GM18507 (cell line): ENCODE measurements at places on chromosomes 13 and 19.
A peak's percentile ranks its signal among the peaks of the same experiment; 100 is the strongest.

- DNase-seq, result no peak
Observed at GRCh38 chr19:12843999-12844732, 5.9 kb downstream of the MAST1 start.

DNA sequence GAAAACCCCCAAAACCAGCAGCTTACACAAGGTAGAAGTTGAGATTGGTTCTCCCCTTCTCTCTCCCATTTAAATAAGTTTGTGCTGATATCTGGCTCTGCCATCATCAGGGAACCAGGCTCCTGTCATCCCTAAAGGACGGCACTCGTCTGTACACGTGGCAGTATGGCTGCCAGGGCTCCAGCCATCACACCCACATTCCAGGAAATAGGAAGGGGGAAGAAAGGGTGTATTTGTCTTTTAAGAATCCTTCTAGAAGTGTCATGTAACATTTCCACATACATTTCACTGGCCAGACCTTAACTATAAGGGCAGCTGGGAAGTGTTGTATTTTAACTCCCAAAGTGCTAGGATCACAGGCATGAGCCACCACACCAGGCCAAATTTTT is 10.1 kb downstream of the SPC24 start:
- DNase-seq, result no peak

DNA sequence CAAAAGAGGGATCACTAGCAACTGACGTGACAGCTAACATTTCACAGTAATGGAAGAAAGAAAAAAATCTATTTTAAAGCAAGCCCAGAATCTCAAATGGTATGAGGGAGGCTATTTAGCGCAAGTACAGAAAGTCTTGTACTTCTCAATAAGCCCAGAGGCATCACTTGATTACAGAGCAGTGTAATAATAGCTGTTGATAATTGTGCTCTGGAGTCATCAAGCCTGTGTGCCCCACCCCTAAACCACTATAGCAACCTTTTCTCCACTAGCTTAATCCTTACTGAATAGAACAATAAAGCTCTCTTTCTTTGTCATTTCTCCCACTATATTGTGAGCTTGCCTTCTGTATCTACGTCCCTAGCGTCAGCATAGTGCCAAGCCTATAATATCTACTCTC is 56.6 kb downstream of the FREM2 start:
- no peak for DNase-seq

DNA sequence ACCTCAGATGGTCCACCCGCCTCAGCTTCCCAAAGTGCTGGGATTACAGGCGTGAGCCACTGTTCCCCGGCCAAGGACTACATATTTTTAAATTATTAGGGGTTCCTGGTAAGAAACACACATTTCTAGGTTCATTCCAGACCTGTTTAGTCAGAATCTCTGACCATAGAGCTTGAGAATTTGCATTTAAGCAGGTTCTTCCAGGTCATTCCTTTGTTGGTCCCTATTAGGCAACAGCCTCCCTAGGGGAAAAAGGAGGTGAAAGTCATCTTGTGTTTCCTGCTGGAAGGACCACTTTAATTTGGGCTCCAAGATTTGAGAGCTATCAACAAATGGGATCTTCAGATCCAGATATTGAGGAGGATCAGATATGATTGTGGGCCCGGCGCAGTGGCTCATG is 16.3 kb downstream of the S1PR2 start:
- DNase-seq, result no peak

GRCh38 chr13:69194130-69194529 is 913.5 kb upstream of the ATXN8OS start:
- no peak for DNase-seq

DNA sequence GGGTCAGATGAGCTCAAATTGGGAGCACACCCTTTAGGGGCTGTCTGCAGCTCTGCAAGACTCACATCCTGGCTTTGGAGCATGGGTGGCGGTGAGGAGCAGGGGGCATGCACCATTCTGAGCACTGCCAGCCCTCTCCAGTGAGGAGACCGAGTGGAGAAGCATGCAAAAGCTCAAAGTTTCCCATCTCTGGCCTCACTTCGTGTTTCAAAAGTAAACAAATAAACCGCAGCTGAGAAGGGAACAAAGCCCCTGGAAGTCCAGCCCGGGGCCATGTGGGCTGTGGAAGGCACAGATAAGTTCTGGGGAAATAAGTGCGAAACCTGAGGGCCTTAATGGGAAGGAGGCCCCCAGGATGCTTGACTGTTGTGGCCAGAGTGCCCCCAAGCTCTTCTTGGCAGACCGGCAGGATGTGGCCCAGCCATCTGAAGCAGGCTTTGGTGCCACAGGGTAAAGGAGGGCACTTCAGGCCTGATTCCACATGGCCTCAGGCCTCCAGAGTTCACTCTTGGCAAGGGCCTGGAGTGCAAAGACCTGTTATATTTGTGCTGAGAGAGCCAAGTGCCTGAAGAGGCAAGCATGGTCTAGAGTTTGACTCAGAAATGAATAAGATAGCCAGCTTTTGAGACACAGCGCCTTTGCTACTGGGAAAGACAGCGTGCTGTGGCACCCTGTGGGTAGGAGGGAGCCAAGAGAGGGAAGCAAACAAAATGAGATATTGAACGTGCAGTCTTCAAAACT is 1.2 kb downstream of the MEDAG start:
- DNase-seq, result no peak

GRCh38 chr19:54201980-54202379 is 1.3 kb downstream of the RPS9 start:
- no peak for DNase-seq

GRCh38 chr13:29887686-29888085 is 37.3 kb upstream of the UBL3 start:
- DNase-seq, result no peak

DNA sequence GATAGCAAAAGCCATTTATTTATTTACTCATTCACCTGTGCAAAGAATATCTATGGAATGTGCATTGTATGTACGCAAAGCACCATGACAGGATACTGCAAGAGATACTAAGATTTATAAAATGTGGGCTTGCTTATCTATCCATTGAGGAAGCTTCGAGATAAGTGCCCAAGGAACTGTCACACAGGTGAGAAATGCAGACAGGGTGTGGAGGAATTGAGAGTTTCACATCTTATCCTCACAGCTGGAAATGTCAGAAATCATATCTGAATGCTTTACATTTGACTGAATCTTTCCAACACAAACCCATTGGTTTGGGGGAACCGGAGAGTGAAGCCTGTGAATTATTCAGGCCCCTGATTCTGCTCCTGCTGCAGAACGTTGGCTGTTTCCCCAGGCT is 113.0 kb downstream of the SLC7A1 start:
- no peak for DNase-seq

- DNase-seq, result no peak
Observed at GRCh38 chr13:75554981-75555380, 5.4 kb downstream of the UCHL3 start.

DNA sequence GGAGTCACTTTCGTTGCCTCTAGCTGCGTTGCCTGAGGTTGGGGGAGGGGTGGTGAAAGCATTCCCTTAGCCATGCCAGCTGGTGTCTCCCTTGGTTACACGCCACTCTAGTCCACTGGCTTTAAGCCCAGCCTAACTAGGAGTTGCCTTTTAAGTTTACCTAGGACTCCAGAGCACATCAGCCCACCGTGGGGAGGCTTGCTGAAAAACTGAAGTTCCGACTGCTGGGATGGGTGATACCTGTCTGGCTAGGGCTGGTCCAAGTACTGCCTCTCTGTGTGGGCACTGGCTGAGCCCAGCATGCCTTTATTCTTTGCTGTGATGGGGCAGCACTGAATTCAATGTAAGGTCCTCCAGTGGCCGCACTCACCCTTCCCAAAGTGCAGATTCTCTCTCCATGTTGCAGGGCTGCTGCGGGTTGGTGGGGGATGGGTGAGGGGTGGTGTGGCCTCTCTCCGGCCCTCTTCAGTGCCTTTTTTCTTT is 11.8 kb upstream of the CEACAM1 start:
- no peak for DNase-seq

- DNase-seq, result no peak
Observed at GRCh38 chr19:38656171-38656981, 8.9 kb downstream of the ACTN4 start.

DNA sequence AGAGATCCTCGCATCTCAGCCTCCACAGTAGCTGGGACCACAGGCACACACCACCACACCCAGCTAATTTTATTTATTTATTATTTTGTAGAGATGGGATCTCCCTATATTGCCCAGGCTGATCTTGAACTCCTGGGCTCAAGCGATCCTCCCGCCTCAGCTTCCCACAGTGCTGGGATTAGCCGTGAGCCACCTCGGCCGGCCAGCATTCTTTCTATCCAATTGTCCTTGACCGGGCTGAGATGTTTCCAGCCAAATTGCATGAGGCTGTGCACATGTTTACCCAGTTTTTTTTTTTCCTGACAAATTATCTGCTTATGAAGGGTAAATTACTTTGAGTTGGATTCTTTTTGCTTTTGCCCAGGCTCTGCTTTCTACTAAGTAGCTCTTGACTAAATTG is 28.2 kb downstream of the UNC13A start:
- DNase-seq, result no peak

- no peak for DNase-seq
Observed at GRCh38 chr13:26605845-26606244, 48.4 kb downstream of the WASF3 start.

GRCh38 chr13:60118696-60119400 is 44.9 kb downstream of the DIAPH3 start:
- DNase-seq, result no peak

DNA sequence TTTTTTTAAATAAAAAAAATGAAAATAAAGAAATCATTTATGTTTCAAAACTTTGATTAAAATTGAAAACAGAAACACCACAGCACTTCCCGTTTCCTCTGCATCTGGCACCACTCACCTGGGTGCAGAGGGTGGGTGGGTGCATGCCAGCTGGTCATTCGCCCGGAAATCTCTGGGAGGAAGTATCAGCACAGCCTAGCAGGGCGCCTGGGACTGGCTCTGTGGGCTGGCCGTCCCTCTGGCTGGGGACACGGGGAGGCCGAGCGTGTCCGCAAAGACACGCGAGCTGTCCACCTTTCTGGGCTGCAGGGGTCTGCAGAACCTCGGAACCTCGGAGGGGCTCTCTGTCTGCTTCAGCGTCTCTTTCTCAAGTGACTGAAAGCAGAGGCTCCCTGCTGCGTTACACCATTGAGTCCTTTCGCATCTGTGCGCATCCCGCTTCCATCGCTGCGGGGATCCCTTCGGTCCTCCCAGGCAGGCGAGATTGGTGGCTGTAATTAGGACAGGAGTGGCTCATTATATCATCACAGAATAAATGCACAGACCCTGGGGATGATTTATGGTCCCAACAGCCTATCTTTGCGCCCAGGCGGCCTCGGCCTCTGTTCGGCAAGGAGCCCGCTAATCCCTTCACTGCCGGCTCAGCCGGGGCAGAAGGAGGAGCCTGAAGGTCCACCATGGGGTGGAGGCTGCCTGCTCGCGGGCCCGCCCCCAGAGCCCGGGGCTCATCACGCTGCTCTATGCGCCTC is 17.2 kb downstream of the CRTC1 start:
- peak; percentile 62 for DNase-seq

DNA sequence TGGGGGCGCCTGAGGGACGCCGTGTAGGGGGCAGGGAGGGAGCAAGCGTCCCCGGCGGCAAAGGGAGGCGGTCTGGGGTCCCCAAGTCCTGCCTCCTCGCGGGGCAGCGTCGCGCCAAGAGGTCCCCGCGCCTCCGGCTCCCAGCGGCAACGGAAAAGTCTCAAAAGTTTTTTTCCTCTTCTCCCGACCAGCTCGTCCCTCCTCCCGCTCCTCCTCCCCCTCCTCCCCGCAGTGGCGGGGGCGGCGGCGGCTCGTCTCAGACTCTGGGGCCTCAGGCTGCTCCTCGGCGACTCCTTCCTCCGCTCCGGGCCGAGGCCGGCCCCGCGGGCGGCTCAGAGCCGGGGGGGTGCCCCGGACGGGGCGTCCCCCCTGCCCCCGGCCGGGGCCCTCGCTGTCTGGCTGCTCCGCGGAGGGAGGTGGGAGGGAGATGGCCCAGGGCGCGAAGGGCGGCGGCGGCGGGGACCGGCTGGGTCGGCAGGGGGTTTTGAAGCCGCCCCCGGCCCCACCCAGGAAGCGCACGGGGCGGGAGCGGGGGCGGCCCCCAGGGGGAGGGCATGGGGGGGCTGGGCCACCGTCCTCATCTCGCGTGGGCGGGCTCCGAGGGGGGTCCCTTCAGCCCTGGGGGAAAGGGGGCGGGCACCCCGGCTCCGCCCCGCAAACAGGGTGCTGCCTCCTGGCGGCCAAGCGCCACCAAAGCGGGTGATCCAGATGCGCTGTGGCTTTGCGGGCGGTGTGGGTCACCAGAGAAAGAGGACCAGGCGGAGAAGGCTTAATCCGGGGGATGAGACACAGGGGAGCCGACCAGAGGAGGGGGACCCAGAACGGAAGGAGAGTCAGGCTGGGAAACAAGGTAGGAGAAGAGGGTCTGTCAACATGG is at the start of gene TGFB1:
TSS of gene TGFB1 (minus strand) at position 457 of the 877 bp plus-strand sequence. CDS start 878 bp downstream, outside the sequence.
- peak; percentile 96 for DNase-seq

- no peak for DNase-seq
Observed at GRCh38 chr13:73970421-73971055, 163.7 kb downstream of the KLF12 start.

GRCh38 chr13:31094331-31095015 is 67.2 kb downstream of the HSPH1 start:
- no peak for DNase-seq

DNA sequence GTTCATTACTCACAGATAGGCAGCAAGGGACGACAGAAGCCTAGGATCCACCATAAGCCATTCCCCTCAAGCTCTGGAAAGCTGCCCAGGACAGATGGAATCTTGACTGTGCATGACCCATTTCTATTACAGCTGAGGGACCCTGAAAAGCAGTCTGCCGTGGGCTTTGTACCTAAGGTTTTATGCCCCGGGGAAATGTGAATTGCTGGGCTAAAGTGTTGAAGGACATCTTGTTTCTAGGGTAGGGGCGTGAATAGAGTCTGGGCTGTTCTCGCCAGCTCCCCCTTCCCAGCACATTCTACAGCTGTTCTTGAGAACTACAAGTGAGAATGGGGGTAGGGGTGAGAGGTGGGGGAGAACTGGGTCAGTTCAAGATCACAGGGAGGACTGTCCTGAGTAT is 53.6 kb upstream of the TMTC4 start:
- DNase-seq, result no peak

DNA sequence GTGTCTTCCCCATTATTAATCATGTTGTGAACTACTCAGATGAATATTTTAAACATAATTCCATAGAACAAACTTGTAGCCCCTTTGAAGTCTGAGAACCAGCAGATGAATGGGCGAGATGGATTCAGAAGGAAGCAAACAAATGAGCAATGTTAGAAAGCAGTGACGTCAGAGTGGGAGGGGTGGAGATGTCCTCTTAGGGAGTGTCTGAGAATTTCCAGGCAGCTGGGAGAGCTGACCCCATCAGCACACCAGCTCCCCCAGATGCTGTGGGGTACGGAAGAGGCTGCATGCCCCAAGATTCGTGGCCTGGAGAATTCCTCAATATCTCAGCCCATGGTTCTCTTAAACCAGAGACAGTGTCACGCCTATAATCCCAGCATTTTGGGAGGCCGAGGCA is 68.6 kb downstream of the DPF1 start:
- DNase-seq, result no peak
